Bone marrow (tissue), 2 donors: ENCODE measurements at places on chromosomes 3 and 15.

GRCh38 chr15:41828807-41829141 is 882 bp downstream of the JMJD7 start:
- no peak for DNase-seq

- DNase-seq, result no peak
Measured at GRCh38 chr3:183281126-183281797, 28.2 kb downstream of the B3GNT5 start.

GRCh38 chr3:27521179-27521871 is 37.1 kb upstream of the SLC4A7 start:
- no peak for DNase-seq

- no peak for DNase-seq
Measured at GRCh38 chr3:8629151-8630021, 15.2 kb downstream of the SSUH2 start.

DNA sequence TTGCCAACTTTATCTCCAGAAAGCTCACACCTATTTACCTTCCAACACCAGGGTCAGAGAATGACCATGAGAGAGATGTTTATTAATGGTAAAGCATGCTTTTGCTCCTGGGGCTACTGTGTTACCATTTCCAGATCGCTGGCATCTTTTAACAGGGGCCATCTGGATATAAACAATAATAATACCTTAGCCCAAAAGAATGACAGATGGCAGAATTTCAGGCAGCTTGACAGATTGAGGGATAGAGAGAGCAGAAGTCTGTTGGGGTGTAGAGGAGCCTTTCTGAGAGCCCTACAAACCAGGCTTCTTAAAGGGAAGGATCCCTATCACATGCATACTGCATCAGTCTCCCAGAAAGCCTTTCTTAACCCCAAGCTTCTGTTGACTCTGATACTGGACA is 17.7 kb downstream of the RBP1 start:
- no peak for DNase-seq

GRCh38 chr3:36650271-36650671 is 114.1 kb downstream of the DCLK3 start:
- no peak for DNase-seq

- no peak for DNase-seq
Measured at GRCh38 chr15:88874684-88875083, 20.7 kb downstream of the HAPLN3 start.

DNA sequence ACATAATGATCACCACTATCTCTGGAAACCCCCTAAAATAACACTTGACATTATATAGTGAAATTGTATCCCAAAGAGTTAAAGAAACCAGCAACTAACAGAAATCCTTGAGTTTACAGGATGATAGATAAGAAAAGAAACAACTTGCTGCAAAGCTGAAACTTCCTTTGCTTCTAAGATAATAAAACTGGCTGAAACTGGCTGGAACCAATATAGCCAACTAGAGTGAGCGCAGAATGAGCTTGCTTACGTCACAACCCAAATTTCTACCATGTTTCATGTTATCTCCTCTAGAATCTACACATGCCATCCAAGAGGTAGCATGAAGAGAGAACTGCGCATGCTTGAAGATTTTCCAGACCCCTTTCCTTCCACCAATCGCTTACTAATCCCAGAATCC is 83.8 kb upstream of the ACTC1 start:
- no peak for DNase-seq

DNA sequence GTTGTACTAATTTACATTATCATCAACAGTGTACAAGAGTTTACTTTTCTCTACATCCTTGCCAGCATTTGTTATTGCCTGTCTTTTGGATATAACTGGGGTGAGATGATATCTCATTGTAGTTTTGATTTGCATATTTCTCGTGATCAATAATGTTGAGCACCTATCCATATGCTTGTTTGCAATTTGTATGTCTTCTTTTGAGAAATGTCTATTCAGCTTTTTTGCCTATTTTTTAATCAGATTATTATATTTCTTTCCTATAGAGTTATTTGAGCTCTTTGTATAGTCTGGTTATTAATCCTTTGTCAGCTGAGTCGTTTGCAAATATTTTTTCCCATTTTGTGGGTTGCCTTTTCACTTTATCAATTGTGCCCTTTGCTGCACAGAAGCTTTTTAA is 540.8 kb upstream of the SGO1 start:
- DNase-seq, result no peak

- no peak for DNase-seq
Measured at GRCh38 chr3:128597900-128598299, 52.7 kb downstream of the RPN1 start.

DNA sequence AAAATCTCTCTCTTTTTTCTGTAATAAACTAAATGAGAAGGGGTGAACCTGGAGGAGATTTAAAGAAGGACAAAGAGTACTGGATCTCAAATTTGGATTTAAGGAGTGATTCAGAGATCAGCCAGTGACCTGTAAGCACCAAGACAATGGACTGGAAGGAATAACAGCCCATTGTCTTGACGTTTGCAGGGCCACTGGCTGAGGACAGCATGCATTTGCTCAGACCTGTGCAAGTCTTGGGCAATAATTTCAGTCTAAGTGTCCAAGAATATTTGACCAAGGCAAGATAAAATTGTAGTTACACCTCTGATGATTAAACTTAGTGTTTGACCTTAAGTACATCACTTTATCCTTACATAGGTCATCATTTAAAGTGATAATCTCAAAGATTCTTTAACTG is 55.8 kb upstream of the OSTN start:
- DNase-seq, result no peak
